ENCODE measurements at places on chromosomes 11 and 22. TPM values are rescaled to one million over a fixed set of nuclear protein-coding genes. Genes with fewer than 3 reads are reported as not detected.

TRIM49 gene
- total RNA-seq, result not detected

NFAM1 gene
- 0.94 TPM for total RNA-seq

MS4A3 gene
- total RNA-seq, result not detected

EFCAB6 gene
- total RNA-seq, result 12.5 TPM

GPR83 gene
- total RNA-seq, result 0.63 TPM

MRGPRX4 gene
- not detected for total RNA-seq

CCND1 gene
- 5.0 TPM for total RNA-seq

C1QTNF4 gene
- total RNA-seq, result 19.7 TPM

RAPSN gene
- not detected for total RNA-seq

NCR3LG1 gene
- total RNA-seq, result 23.8 TPM

FAM118A gene
- 57.0 TPM for total RNA-seq

DTX4 gene
- 96.4 TPM for total RNA-seq

OR6T1 gene
- total RNA-seq, result not detected

LUZP2 gene
- 73.9 TPM for total RNA-seq

IL17RA gene
- total RNA-seq, result 3.8 TPM

TRIM51 gene
- total RNA-seq, result not detected

NXPE2 gene
- total RNA-seq, result 0.94 TPM

Measured in parietal lobe (tissue), 2 donors.